ENCODE measurements at places on chromosomes 1 and 21.

- DNase-seq: no peak
These were observed 17.1 kb downstream of the RNF220 start for GRCh38 chr1:44422161-44422560.

DNA sequence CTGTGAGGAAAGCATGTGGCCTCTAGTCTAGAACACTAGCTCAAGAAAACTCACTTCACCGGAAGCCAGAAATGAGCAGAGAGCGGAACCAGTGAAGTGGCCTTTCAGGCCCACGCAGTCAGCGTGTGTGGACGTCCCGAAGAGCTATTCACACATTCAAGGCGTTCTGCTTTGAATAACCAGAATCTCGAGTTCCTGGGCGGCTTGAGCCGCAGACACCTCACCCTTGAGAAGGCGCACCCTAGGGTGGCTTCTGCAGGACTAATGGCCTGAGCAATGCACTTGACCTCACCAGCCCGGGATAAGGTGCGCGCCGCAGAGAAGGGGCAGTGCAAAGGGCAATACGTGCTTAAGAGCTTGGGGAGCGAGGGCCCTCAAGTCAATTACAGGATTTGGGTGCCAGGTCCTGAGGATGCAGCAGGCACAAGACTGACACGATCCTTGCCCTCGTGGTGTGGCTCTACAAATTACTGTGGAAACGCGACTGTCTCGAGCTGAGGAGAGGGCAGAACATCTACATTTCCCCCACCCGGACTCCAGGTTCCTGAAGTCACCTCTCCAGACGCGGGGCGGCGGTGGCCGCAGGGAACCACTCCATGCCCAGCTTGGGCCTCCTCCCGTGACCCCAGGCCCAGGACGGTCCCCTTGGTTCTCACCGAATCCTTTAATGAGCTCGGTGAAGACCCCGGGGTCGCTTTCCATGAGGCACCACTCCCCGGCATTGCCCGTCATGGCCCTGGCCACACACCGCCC is 455 bp downstream of the UCHL5 start:
- DNase-seq: peak; percentile 44

DNA sequence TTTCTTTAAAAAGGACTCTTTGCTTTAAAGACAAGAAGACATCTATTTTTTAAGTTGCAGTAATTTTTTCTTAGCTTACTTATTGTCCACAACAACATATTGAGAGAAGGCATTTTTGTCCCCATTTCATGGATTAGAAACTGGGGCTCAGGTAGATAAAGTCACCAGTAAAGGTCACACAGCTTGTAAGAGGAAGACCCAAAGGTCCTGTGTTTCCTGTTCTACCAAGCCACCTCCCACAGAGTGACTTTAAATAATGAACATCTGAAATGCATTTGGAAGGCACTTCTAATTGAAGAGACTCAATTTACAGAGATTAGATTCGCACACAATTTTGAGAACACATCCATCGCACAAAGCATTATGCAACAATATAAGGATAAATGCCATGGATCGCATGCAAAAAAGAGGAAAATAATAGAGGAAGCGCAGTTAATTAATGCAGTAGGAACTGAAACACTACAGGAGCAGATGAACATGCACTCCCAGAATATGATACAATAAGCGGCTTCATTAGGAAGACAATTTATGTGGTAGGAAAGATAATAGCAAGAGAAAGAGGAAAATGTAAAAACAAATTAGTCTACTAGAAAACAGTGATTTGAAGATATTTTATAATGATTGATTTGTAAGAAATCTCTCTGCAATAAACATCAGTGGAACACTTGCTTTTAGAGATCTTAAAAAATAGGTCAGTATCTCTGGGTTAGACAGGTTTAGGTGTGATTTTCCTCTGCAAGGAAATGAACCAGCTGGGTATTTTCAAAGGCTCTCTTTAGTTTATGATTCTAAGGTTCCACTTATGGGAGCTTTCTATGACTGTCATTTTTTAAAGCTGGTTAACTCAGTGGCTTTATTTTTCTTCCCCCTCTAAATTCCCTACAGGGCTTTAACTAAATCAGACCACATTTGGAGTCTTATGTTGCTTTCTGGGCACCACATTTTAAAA is 27.1 kb upstream of the CD2 start:
- DNase-seq: no peak

DNA sequence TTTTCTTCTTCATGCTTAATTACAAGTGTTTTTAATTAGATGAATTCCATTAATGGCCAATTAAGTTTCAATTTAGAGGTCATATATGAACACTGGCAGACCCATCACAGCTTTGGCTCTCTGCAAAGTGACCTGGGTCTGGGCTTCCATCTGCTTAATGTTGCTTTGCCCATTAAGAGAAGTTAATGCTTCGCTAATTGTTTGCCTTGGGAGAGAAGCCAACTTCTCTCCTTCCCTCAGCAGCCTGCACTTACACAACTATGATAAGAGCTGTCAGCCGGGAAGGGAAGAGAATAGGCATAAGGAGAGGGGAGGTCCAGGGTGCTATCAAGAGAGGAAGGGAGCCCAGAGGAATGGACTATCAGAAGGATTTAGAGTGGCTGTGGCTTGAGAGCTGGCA is 29.0 kb upstream of the CCDC190 start:
- DNase-seq: no peak

DNA sequence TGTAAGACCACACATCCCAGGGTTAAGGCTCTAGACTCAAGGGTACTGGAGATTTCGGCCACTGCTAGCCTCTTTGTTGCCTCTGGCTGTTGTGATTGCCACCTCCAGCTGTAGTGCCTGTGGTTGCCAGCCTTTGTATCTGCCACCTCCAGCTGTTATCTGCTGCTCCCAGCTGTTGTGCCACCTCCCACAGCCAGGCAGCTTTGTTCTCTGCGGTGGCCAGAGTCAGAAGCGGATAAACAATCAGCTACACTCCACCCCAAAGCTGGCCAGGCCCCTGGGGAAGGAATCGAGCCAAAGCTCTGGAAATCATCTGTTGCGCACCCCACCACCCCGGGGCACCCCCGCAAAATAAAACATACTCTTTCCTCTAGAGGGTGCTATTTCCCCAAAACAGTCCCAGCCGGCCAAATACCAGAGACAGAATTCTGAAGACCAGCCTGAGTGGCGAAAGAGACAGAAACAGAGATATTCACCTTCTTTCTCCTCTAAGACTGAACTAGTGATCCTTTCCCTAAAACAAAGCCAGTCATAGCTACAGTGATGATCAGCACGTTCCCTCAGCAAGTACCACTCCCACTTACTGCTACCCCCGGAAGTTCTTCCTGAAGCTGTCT is 14.8 kb upstream of the PIGM start:
- DNase-seq: no peak

DNA sequence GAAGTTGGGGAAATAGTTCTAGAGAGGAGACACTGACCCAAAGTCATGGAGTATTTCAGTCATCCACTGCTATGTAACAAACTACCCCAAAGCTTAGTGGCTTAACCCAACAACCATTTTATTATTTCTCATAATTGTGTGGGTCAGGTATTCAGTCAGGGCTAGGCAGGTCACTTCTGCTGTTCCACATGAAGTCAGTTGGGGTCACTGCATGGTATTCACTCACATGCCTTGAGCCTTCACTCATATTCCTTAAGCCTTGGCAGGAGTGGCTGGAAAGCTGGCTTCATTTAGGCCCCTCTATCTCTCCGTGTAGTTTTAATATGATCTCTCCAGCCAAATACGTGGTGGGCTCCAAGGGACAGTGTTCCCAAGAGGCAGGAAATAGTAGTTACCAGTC is 17.5 kb upstream of the RNF11 start:
- DNase-seq: no peak

- no peak for DNase-seq
These were observed 46.3 kb downstream of the SKI start for GRCh38 chr1:2274231-2274928.

DNA sequence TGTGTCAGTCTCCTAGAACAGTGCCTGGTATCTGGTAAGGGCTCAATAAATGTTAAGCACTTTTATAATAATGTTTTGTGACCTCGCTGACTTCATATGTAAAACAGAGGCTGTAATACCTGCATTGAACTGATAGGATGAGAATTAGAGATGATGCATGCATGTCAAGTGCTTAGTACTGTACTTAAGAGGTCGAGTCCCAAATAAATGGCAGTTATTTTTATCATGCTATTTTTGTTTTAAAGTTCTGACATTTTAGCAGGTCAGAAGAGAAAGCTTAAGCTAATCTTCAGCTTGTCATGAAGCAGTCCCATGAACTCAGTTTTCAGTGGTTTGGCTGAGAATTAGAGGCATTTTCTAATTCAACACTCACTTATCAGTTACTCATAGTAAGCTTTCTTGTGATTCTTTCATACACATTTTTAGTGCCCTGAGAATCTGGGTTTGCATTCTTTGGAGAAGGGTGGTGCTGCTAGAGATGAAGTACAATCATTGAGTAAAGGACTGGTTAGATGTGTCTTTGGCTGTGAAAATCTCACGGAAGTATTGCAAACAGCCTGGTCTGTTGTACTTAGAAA is 75.7 kb upstream of the RAVER2 start:
- no peak for DNase-seq

Data from renal pelvis (tissue), 12 donors.